ENCODE measurements at places on chromosomes 3 and 15. TPM values are rescaled to one million over a fixed set of nuclear protein-coding genes. Genes with fewer than 3 reads are reported as not detected.

DNA sequence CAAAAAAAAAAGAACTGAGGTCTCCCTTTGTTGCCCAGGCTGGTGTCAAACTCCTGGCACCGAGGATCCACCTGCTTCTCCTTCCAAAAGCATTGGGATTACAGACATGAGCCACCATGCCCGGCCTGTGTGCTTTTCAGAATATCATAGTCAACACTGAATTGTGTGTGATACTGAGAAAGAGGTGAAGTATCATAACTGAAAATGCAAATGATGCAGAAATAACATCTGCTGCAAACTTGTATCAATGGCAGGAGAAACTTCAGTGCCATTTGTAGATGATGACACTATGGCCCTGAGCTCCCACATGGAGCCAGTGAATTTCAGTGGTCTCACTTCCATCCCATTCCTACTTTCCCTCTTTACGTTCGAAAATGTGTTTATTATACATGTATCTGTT lies 21.9 kb downstream of the IL12A start:
- DNase-seq, result no peak

The SLC51A gene
- 65.1 TPM for total RNA-seq

The ARHGEF26 gene
- total RNA-seq, result 5.2 TPM

DNA sequence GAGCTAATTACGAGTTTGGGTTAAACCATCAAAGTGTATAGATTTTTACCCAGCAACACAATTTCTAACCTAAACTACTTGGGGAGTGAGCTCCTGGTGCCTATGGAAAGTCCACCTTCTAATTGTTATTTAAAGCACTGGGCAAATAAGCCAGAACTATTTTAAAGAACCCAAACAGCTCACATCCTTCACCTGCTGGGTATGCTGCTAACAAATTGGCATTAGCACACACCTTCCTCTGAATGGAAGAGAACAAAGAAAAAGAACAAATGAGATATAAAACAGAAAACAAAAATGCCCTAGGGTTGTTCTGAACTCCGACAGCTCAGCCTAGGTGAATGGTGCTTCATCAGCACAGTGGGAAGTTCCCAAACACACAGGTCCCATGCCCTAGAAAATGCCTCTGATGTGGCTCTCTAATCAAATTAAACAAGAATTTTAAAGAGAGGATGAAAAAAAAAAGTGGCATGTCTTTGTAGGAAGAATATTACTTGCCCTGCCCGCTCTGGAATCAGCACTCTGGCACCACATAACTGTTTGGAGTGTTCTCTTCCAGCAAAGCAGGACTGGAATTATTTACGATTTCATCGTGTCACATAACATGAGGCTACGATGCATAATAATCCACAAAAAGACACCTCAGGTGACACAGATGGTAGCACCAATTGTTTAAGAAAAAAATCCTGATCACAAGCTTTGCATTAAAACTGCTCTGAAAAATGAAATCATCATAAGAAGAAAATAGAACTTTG lies 334.4 kb downstream of the GBE1 start:
- DNase-seq, result no peak

The ITGB5 gene
- total RNA-seq, result 74.4 TPM

DNA sequence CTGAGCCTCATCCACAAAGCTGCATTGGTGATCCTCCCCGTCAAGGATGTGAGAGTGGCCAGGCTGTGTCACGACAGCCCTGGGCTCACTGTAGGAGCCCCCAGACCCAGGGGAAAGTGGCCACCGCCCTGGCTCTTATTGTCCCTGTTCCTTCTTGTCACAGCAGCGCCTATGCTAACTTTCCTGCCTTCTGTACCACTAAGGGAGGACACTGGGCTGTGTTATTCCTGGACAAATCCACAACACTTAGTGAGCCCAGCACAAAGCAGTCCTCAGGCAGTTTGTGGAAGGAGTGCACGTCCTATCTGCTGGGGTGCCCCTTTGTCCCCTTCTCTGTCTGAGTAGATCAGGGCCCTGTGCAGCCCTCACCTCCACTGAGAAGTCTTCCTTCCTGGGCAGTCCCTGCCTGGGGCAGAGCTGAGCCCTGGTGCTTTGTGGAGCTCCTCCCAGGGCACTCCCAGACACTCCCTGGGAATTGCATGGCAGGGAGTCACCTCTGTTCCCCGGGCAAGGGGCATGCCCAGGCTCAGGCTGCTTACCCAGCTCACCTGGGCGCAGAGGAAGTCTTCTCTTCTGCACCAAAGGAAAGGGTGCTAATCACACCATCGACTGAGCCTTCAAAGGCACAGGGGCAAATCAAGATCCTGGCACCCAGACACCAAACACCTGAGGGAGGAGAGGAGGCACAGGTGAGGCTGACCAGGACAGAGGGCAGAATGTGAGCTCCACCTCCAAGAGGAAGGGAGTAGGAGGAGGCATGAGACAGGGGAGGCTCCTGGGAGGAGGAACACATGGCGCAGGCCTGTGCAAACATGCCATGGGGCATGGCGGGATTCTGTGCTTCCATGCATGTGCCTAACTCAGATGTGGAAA lies 138.7 kb downstream of the KLF13 start:
- DNase-seq, result peak; percentile 90

The CEP19 gene
- 0.56 TPM for total RNA-seq

GRCh38 chr3:188185717-188186251 lies 31.8 kb downstream of the LPP start:
- DNase-seq, result peak; percentile 50

GRCh38 chr15:47404877-47405276 lies 312.4 kb upstream of the SEMA6D start:
- no peak for DNase-seq

- peak; percentile 26 for DNase-seq
These were observed 240.8 kb downstream of the NR1D2 start for GRCh38 chr3:24185738-24186384.

The MCF2L2 gene
- 1.4 TPM for total RNA-seq

DNA sequence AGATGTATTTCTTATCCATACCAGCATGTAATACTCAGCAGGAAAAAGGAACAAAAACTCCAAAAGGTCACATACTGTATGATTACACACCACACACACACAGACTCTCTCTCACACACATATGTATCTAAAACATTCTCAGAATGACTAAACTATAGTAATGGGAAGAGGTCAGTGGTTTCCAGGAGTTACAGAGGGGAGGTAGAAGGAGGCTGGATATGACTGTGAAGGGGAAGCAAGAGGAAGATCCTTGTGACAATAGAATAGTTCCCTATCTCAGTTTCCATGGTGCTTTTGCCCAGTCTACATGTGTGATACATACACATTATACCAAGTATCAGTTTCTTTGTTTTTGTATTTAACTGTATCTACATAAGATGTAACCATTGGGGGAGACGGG lies 190.1 kb downstream of the IL5RA start:
- DNase-seq, result no peak

DNA sequence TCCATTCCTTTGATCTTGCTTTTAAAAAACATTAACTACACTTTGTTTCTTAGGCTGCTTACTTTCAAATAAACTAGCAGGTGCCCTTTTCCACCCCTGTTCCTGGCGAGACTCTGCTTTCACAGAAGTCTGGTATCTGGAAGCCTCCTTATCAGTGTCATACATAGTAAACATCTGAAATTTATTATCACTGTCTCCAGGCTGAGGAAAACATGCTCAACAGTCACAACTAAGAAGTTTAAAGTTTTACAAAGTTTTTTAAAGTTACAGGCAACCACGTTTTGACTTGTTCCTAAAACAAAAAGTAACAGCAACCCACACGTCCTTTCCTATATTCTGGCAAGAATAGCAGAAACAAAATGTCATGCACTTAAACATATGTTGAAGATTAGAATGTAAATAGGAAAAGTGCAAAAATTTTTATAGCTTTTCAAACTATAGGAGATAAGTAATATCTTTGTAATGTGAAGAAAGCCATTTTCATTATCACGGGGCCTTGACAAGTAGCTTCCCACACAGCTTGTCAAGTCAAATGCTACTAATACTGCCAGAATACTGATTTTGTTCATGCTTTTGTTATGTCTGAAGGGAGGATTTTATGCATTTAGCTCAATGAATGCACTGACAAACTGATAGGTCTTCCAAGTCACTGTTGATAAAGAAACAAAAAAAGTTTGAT lies 275.2 kb upstream of the KCNMB2 start:
- DNase-seq, result no peak

The XCR1 gene
- 0.05 TPM for total RNA-seq

The RTP1 gene
- not detected for total RNA-seq

DNA sequence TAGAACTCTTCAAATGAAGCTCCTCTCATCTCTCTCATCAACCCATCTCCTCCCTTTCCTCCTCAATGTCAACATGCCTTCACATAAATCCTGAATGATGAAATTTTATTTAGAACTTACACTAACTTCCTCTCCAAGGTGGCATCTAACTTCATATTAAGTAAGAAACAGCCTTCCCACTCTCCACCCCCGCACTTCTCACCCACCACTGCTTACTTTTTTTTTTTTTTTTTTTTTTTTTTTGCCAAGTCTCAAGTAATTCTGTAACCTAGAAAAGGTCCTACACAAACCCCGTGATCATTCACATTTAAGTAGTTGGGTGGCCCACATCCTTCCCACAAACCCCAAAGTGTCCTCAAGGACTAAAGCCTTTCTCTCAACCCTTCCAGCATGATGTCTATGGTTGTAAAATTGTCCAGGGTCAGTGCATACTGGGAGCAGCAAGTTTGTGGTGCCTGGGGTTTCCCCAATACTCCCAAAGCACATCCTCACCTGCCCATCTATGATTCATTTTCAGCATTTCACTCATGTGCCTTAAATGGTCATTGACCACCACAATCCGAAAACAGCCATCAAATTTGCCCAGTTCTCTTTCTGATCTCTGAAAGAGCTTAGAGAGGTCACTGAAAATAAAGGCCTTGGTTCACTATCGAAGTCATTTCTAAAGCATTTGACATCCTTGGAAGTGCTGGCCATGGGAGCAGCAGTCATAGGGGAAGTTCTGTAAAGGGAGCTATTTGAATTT lies 47.2 kb downstream of the CD86 start:
- DNase-seq, result no peak

- peak; percentile 38 for DNase-seq
These were observed 25.9 kb upstream of the CDV3 start for GRCh38 chr3:133547432-133548041.

The SYNM gene
- 108 TPM for total RNA-seq

The ASB14 gene
- not detected for total RNA-seq

Measured in colonic mucosa (tissue), 4 donors.